ENCODE measurements at places on chromosomes 5 and 9.

DNA sequence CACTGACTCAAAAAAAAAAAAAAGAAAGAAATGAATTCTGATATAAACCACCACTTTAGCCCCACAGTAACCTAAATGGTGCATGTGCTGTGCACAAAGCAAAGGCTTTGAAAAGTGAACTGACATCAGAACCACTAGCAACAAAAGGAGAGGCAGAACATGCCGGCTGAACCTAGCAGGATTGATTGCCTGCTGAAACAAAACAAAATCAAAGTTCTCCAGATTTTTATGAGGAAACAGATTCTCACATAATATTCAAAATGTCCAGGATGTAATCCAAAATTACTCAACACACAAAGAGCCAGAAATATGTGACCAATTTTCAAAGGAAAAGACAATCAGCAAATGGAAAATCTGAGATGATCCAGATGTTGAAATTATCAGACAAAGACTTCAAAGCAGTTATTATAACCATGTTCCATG, 37.9 kb downstream of the UBTD2 start:
- DNase-seq: no peak

DNA sequence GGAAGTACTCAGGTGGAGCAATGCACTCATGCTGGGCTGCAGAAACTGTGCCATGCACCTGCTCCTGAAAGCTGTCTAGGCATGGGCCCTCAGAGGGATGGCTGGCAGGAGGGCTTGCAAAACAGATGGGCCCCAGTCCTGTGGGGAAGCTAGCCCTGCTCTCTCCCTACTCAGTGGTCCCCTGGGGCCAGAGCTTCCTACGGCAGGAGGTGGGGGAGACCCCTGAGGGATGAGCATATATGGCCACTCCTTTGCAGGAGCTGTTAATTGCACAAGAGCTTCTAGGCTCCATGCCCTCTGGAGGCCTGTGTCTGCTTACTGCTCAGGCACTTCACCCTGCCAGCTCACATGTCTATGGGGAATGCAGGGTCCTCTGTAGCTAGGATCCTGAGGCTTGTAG, 545.3 kb upstream of the PTPRD start:
- no peak for DNase-seq

GRCh38 chr9:92947268-92948037, at the start of gene FGD3:
TSS of gene FGD3 (plus strand) at chr9:92947523. CDS start at chr9:92976257, 28,734 bp downstream.
- DNase-seq: no peak

DNA sequence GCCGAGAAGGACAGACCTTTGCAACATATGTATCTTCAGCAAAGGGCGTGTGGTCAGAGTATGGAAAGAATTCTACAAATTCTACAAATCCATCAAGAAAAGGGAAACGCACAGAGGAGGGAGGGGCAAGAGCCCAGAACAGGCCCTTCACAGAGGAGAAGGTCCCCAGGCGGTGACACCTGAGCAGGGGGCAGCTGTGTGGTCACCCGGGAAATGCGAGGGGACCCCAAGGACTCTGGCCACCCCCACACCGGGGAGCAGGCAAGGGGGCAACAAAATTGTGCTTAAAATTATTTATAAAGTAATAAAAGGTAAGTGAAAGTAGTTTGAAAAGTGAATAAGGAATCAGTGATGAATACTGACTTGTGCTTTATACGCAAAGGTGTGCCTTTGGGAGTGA, 17.6 kb downstream of the NACC2 start:
- no peak for DNase-seq

GRCh38 chr5:115898656-115899055, 56.9 kb downstream of the AP3S1 start:
- DNase-seq: no peak

GRCh38 chr9:14511452-14511851, 181.8 kb downstream of the ZDHHC21 start:
- no peak for DNase-seq

DNA sequence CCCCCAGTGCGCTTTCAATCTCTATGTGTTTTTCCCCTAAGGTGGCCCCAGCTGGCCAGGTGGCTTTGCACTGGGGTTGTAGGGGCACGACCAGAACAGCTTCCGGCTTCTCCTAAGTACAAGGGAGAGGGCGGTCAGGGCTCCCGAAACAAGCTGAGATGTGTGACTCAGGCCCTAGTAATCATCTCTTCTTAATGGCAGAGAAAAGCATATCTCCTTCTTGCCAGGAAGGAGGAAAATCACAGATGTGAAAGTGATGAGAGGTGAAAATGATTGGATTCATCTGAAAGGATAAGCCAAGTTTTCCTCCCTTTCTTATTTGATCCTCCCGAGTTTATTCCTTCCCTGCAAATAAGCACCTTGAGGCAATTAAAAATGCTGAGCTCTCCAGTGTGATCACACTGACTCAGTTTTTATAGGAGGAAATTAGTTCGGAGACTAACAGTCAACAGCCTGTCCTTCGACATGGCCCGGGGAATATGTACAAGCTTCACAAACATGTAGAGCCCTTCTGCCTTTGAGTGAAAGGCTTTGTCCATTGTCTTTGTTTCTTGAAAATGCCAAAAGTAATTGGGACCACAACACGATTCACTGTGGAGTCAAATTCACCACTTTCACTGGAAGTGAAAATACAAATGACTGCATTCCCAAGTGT, 514.8 kb downstream of the PSAT1 start:
- no peak for DNase-seq

GRCh38 chr5:171055875-171056454, 194.1 kb downstream of the RANBP17 start:
- DNase-seq: no peak

GRCh38 chr5:135266975-135267374, 132.1 kb downstream of the MACROH2A1 start:
- DNase-seq: no peak

DNA sequence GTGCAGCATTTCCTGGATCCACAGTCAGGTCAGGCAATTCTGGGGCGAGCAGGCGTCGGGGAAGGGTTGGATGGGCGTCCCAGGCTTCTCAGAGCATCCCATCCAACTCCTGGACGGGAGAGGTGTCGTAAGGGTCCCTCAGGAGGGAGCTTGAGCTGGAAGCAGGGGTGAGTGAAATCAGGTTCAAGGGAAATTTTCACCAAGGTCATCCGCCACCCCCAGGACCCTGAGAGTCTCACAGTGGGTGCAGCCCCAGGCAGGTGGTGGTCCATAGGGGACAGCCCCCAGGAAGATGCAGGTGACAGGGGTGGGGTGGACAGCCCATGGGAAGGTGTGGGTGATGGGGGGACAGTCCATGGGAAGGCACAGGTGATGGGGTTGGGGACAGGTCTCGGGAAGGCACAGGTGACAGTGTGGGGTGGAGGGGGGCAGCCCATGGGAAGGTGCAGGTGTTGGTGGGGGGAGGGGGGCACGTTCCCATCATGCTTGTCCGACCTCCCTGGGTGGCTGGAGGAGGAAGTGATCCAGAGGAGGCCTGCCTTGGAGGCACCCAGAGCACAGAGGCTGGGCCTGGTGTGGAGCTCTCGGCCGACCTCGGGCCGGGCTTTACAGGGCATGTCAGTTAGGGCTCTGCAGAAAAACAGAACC, 48.9 kb downstream of the AHRR start:
- no peak for DNase-seq

DNA sequence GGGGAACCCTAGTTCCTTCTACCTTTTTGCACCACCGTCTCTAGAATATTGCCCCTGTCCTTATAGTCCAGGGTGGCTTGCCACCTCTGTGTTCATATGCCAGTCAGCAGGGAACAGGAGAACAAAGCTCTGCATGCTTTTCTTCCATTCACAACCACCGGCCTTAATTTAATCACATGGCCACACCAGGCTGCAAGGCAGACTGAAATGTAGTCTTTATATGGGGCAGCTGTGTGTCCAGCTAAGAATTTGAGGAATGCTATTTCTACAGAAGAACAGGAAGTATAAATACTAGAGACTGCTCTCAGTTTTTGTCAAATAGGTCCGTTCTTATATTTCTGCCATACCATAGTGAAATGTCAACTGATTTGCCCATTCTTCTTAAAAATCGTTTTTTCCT, 5.8 kb downstream of the C5orf22 start:
- no peak for DNase-seq

DNA sequence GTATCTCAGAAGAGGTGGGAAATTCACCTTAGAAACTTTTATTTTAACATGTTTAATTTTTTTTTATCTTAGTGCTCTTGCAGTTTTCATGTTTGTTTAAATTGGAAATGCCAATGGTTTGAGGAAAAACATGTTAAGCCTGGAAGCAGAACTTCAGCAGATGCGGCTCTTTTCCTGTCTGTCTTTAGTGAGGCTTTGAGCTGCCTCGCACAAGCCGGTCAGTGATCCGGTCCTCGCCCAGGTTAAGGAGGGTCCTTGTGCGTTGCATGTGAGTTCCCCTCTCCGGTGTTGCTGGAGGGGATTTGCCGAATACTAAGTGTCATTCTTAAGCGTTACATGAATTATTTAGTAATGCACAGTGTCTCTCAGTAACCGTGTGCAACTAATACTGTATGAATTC, 9.4 kb upstream of the PLEKHG4B start:
- no peak for DNase-seq

DNA sequence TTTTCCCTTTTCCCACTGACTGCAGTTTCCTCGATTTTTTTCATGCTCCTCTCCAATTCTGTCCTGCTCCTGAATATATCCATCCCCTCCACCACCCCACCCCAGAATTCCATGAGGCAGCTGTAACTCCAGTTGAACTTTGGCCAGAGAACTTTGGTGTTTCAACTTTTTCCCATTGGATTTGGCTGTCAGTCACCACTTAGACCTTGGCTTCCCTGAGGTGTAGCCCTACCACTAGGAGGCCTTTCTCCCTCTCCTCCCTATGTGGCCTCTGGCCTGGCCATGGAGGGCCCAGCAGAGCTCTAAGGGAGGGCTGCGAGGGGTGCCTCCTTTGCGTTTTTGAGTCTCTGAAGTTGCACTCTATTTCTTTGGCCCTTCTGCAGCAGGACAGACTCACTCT, 261.3 kb downstream of the PIK3R1 start:
- DNase-seq: no peak

Measured in activated gamma-delta T cell treated with anti-CD3 and anti-CD28 coated beads, Interleukin-2, amount 50 U/mL, for 16 hours (primary cell).